ENCODE measurements at places on chromosomes 6 and 20. TPM values are rescaled to one million over a fixed set of nuclear protein-coding genes. Genes with fewer than 3 reads are reported as not detected.
A peak's percentile ranks its signal among the peaks of the same experiment; 100 is the strongest.

GRCh38 chr6:75376347-75377024 is 91.9 kb upstream of the TMEM30A start:
- DNase-seq = no peak

The PSMF1 gene
- total RNA-seq = 11.5 TPM

- no peak for DNase-seq
These were observed 3.5 kb upstream of the GHRH start for GRCh38 chr20:37265152-37265551.

The RNF39 gene
- total RNA-seq = 0.83 TPM

DNA sequence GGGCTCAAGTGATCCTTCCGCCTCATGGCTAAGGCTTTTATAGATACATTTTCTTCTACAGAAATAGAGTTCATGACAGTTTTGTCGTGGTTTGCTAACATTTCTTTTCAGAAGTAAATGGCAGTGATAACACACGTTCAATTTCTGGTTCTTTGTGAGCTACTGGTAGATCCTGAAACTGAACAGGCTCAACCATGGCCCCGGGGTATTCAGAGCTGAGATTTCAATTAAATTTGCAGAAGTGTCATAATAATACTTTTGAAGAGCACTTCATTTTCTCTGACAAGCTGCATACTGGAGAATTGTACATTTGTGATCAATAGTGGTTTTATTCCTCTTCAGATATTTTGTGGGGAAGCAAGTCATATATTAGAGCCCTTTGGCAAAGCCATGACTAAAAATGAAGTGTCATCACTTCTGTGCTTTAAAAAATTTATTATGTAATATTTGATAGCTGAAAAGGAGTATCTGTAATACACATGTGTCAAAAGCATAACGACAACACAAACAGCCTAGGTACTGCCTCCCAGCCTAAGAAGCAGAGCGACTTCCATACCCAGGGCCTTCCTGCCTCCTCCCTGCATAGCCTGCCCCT is 84.3 kb upstream of the SCP2D1 start:
- no peak for DNase-seq

DNA sequence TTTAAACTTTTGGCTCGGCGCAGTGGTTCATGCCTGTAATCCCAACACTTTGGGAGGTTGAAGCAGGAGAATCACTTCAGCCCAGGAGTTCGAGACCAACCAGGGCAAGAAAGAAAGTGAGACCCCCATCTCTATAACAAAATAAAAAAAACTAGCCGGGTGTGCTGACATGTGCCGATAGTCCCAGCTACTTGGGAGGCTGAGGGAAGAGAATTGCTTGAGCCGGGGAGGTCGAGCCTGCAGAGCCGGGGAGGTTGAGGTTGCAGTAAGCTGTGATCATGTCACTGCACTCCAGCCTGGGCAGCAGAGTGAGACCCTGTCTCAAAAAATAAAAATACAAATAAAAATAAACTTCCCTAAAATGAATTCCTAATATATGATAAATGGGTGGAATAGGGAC is 50.4 kb downstream of the ZMYND8 start:
- no peak for DNase-seq

- no peak for DNase-seq
These were observed 2.8 kb upstream of the CYP24A1 start for GRCh38 chr20:54176610-54177009.

GRCh38 chr6:41039060-41039998 is at the start of gene UNC5CL:
TSS of gene UNC5CL (minus strand) at chr6:41039221. CDS start at chr6:41035074, 4,147 bp downstream.
- DNase-seq = no peak

DNA sequence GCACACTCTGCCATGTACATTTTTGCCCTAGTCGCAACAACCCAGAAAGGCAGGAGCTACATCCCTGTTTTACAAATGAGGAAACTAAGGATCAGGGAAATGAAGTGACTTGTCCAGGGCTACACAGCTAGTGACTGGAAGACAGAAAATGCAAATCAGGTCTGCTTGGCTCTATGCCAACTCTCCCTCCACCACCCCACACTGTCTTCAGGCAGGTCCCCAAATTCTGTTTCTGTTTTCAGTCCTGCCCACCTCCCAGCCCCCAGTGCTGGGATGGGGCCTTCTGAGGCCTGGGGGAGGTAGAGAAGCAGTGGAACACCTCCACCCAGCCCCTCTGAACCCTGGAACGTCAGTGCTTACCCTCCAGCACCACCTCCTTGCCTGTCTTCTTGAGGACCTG is 5.1 kb downstream of the SNTA1 start:
- DNase-seq = no peak

- DNase-seq = no peak
These were observed 1.1 kb downstream of the OSBPL2 start for GRCh38 chr20:62239278-62239879.

The FAM83C gene
- not detected for total RNA-seq

The RAMACL gene
- total RNA-seq = 8.1 TPM

GRCh38 chr6:5673019-5673790 is 333.5 kb downstream of the NRN1 start:
- no peak for DNase-seq

The PSORS1C2 gene
- total RNA-seq = not detected

DNA sequence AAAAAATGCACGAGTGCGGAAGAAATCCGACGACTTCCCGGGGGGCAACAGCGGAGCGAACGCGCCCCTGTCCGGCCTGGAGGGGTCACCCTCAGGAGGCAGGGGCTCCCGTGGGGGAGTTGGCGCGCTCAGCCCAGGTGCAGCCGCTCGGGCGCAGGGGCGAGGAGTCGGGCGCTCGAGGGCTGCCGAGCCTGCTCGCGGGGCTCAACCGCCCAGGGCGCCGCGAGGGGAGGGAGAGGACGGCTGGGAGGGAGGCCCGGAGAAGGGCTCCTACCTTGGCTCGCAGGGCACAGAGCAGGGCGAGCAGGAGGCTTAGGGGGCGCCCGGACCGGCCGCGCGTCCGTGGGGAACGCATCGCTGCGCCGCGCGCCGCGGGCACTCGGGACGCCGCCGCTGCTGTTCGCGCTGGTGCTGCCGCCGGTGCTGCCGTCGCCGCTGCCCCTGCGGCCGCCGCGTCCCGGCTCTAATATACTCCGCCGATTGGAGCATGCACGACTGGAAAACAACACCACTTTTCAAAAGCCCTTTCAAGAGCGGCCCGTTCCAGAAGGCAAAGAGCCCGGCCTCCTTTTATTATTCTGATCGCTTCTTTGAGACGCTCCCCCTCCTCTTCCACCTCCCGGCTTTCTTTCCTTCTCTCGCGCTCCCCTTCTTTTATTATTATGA is 490 bp downstream of the JAG1 start:
- DNase-seq = no peak

GRCh38 chr20:4973330-4974097 is 27.8 kb downstream of the SLC23A2 start:
- DNase-seq = peak; percentile 43

DNA sequence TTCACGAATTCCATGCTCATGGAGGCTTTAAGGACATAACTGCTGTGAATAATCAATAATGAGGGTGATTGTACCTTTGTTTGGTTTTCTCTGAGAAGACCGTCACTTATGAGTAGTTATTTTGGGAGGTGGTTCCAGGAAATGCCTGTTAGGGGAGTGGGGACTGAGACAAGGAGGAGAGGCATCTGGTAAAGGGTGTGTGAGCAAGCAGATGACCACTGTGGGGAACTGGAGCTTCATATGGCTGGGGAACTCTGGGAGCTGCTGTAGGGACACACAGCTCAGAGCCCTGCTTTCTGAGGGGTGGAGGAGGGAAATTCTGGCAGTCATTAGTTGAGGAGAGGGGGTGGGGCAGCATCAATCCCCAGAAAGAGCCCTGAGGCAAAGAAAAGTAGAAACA is 71.3 kb upstream of the TINAG start:
- DNase-seq = no peak

DNA sequence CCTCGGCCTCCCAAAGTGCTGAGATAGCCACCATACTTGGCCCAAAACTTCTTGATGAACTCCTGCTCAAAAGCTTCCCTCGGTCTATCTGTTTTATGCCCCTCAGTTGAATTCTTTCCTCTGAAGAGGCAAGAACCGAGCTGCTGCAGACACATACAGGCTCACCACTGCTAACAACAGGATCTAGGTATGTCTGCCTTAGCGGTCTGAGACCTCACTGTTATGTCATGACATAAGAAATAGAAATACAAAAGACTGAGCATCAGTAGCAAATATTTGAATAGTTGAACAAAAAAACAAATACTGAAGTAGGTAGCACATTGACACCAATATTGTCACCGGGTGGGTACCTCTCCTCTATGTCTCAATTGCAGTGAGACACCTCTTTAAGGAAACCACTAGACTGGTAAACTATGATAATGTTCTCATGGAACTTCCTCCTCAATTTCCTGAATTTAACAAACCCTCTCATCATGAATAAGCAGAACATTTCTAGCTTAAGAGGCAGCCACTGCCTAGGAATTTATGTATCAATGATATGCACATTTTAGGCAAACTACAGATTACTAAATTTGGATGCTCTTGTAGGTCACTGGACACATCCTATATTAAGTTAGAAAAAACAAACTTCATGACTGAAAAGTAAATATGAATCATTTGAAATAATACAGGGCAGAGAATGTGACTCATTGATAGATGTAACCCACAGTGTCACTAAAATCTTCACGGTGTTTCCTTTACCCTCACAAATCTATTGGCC is 9.4 kb upstream of the STXBP5 start:
- DNase-seq = no peak

The RAET1L gene
- total RNA-seq = not detected

The BMP7 gene
- total RNA-seq = 0.43 TPM

- no peak for DNase-seq
These were observed 84.3 kb downstream of the THBS2 start for GRCh38 chr6:169169375-169169774.

DNA sequence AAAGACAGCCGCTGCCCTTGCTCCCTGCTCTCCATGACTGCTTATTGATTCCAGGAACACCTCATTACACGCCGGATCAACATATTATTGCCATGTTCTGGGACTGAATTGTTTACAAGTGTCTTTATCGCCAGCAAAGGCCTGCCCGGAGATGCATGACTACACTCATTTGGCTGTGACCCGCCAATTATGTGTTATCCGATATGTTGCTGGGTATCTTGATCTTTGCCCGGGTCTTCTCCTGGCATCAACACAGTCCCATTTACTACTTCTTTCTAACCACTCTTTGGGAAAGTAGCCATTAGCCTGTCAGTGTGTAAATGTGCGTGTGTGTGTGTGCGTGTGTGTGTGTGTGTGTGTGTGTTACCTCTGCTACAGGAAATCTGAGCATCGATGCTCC is 15.4 kb downstream of the LINC00237 start:
- no peak for DNase-seq

All from uterus (tissue), 4 donors.